ENCODE measurements at places on chromosomes 5 and 9. TPM values are rescaled to one million over a fixed set of nuclear protein-coding genes. Genes with fewer than 3 reads are reported as not detected.

TMEM252 gene
- 0.96 TPM for total RNA-seq

SOWAHA gene
- 4.6 TPM for total RNA-seq

NME5 gene
- total RNA-seq = not detected

GRM6 gene
- 0.96 TPM for total RNA-seq

GABRA1 gene
- 2.9 TPM for total RNA-seq

GLRA1 gene
- not detected for total RNA-seq

PLPP1 gene
- 88.1 TPM for total RNA-seq

PLCXD3 gene
- total RNA-seq = 5.3 TPM

CCDC180 gene
- total RNA-seq = 13.0 TPM

ZNF300 gene
- 6.3 TPM for total RNA-seq

Data from umbilical cord (tissue), 2 donors.